ENCODE measurements at places on chromosomes 11 and 22. TPM values are rescaled to one million over a fixed set of nuclear protein-coding genes. Genes with fewer than 3 reads are reported as not detected.

- no peak overlapping the region for H3K4me3 ChIP-seq
- no peaks in the 10 kb centered on the region for H3K4me1 ChIP-seq
- DNase-seq, result no peak
- no peaks in the 10 kb centered on the region for H3K36me3 ChIP-seq
- peaks cover 6% of the 10 kb centered on the region for H3K27me3 ChIP-seq
- no peak overlapping the region for H3K27ac ChIP-seq
These were observed 8.2 kb downstream of the ROBO4 start for GRCh38 chr11:124889191-124890091.

DNA sequence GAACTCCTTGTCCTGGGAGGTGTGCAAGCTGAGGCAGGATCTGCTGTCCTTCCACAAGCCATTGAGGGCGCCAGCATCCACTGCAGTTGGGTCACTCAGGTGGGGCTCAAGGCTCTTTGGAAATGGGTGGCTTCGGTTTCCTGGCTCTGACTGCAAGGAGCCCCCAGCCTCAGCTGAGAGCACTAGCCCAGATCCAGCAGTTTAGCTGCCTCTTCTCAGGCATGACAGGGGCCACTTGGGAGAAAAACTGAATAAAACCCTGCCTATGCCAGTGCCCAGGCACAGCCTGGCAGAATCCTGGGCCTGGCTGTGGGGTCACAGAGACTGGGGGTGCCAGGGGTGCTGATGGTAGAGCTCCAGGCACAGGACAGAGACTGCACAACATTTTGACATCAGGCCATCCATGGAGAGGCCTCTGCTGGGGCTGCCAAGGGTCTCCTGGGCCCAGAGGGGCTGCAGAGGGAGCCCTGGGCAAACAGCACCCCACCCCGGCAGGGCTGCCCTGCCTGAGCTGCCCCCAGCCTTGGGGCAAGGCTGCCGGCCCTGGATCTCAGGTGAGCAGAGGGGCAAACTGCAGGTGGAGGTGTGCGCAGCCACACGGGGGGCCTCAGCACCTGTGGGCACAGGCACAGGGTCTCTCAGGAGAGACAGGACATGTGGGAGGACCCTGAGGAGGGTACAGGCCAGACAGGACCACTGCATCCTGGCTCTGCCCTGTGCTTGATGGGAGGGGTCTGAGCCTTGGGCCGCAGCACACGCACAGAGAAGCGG, 28.3 kb downstream of the RTN4R start:
- H3K36me3 ChIP-seq, result no peaks in the 10 kb centered on the region
- H3K27me3 ChIP-seq, result peaks cover 2% of the 10 kb centered on the region
- H3K4me3 ChIP-seq, result no peak overlapping the region
- DNase-seq, result no peak

DNA sequence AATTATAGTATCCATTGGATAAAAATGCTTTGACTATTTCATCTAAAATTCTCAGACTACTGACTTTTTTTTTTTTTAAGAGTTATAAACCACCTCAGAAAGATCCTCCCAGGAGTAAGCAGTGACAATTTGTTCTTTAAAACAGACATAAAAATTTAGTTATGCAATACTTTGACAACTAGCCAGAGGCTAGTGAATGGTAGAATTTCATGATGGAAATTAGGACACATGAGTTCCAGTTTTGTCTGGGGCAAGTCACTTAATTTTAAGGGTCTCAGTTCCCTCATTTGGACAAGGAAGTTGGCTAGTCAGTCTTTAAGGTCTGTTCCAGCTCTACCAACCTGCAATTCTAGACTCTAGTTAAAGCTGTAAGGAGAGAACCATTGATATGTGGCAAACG, 2.9 kb downstream of the IL18 start:
- H3K27me3 ChIP-seq, result no peaks in the 10 kb centered on the region
- no peak for DNase-seq
- H3K4me3 ChIP-seq, result no peak overlapping the region
- H3K27ac ChIP-seq, result no peak overlapping the region
- H3K36me3 ChIP-seq, result no peaks in the 10 kb centered on the region
- H3K4me1 ChIP-seq, result peaks cover 3% of the 10 kb centered on the region

DNA sequence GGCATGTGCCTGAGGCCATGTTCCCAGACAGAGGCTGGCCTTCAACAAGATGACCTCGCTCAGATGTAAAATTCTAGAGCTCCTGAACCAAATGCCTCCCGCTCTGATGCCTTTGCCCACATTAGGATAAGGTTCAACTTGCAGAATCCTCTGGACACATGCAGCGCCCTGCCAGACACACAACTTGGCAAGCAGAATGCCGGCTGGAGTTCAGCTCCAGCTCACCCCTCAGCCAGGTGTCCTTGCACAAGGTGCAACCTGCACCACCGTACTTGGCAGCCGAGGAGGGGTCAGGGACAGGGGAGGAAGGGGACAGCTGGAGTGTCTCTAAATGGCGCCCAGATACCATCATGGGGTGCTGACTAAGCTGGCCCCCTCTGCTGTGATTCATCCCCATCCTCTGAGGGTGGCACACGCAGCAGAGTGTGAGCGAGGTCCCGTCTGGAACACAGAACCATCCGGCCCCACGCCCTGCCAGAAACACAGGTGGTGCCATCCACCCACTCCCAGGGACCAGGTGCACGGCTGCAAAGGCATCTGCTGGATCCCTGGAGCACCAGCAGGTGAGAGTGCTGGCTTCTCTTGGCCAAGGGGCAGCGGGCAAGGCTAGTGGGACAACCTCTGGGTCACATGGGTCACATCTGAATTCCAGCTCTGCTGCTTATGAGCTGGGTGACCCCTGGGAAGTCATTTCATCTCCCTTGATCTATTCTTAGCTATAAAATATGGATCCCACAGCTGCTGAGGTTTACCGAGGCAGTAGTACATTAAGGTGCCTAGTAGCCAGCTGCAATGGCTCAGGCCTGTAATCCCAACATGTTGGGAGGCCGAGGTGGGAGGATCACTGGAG, 12.8 kb downstream of the ZMAT5 start:
- no peak overlapping the region for H3K27ac ChIP-seq
- DNase-seq, result no peak
- H3K4me3 ChIP-seq, result no peak overlapping the region
- H3K36me3 ChIP-seq, result peaks cover 1% of the 10 kb centered on the region
- H3K27me3 ChIP-seq, result no peaks in the 10 kb centered on the region

Gene OR4A16
- not detected for total RNA-seq
